Cerebellar nuclear complex (tissue), 1 donor: ENCODE measurements at places on chromosomes 12 and 14.

DNA sequence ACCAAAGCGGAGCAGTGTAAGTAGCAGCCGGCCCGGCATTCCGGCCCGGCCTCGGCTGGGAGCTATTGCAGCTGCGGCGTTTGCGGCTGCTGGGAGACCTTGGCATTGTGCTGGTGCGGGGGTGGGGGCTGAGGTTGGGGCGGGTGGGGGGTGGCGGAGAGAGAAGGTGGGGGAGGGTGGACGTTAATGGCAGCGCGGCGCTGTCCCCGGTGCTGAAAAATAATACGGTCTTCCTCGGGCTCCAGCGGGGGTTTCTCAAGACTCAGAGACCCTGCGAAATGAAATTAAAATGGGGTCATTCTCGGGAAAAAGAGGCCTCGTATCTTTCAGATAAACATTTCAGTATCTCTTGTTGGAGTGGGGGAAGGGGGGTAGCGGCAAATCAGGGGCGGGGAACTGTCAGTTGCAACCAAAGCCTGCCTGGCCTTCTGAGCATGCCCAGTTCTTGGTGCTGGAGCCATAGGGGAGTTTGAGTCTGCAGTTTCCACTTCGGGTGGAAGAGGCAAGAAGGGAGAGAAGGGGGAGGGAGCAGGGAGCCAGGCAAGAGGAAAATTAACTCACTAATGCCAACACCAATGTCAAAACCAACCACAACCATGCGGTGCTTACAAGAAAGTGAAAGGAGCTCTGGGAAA is 414 bp downstream of the UNC79 start:
- DNase-seq, result peak; percentile 21

DNA sequence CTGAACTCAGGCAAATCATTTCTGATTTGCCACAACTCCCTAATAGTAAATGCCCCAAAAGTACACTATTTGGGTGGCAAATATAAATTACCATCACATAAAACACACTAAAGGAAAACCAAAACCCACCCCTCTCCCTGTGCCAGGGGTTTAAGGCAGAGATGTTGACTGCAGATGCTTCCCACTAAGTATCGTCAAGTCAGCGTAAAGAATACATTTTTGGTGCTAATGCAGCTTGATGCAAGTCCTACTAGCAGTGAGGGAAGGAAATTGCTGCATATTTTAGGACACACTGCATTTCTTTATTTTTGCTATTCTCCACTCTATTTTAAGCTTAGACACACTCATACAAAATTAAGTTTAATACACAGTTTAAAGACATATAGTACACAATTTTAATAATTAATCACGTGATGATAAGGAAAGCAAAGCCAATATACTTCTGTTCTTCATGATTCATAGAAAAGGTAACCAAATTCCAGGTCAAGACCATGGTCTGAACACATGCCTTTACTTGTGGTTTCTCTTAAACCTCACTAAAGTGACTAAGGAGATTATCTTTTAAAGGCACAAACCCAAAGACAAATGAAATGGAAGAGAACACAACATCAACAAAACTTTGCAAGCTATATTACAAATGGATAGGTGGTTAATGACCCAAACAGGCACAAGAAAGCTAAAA is 162.2 kb downstream of the STXBP6 start:
- no peak for DNase-seq

DNA sequence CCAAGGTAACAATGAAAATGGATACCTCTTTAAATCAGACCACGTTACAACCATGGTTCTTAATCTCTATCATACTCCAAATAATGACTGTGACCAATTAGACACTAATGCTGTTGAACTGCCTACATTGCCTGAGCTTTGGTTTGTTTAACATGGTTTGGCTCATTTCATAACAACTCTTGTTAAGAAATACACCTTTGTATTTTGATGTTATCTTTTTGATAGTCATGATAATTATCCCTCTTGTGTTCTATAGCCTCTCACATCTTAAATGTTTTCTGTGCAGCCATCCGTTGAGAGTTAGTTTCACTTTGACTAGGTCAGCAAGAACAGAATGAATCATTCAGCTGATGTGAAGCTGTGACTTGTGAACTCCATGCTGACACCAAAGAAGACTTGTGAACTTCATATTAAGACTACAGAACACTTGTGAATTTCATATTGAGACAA is 75.5 kb upstream of the RERGL start:
- no peak for DNase-seq

- no peak for DNase-seq
Measured at GRCh38 chr14:94377866-94378470, 10.4 kb downstream of the SERPINA1 start.

- no peak for DNase-seq
Measured at GRCh38 chr14:91329486-91330014, 85.0 kb upstream of the GPR68 start.

DNA sequence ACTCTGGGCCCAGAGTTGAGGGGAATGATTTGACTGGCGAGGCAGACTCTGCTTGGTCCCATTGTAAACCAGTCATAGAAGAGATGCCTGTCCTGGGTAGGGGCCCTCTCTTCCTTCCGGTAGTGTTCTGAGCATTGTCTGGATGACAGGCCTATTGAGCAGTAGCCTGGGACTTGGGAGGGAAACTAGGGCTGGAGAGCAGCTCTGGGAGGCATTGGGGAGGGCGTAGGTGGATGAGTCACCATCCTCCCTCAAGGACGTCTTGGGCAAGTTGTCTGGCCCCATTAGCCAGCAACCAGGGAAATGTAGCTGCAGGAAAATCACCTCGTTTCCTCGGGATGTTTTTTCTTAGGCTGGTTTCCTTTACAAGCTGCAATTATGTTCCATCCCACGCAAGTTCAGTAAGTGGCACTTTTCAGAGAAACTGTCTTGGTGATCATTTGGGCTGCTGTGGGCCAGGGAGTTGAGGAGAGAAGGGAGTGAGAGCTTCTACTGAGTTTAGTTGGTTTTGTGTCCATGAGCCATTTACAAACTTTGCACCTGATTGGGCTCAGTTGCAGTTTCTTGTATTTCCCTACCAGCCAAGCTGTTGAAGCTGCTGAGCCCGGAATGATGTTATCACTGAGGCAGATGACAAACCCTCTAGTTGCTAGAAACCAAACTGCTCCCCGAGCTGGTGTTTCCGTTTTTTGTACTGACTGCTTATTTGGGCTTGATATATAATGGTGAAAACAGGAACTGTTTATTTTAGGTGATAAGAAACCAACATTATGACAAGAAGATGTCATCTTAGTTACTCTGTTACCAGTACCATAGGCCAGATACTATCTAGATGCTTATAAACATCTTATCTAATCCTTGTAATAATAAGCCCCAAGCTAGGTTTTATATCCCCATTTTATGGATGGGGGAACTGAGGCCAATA is 147.6 kb downstream of the CHST11 start:
- DNase-seq, result no peak

DNA sequence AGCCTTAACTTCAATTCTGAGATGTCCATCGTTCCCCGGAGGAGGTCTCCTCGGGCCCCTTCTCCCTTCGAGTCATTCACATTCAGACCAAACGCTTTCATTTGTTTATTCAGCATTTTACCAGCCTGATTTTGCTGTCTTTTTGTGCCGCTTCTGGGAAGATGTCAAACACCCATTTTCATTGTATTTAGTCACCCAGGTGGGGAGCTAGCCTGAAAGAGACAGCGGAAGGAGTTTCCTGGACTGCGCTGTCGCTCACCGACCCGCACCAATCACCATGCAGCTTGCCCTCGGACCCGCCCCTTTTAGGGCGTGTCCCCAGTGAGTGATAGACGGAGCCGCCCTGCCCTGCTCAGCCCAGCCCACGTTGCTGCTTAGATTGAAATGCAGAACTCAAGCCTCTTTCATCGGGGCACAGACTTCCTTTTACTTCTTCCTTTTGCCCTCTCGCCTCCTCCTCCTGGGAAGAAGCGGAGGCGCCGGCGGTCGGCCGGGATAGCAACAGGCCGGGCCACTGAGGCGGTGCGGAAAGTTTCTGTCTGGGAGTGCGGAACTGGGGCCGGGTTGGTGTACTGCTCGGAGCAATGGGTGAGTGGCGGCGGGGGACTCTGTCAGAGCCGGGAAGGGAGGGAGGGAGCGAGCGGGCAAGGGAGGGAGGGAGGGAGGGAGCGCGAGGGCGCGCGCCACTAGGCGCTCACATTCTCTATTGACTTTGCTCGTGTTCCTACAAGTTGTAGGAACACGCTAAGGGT is at the start of gene PAX9:
PAX9 (plus strand) TSS at position 355 of the 752 bp plus-strand sequence; CDS start at position 585, 230 bp downstream.
- DNase-seq, result no peak

GRCh38 chr14:99067927-99068326 is 204.1 kb downstream of the BCL11B start:
- DNase-seq, result no peak

DNA sequence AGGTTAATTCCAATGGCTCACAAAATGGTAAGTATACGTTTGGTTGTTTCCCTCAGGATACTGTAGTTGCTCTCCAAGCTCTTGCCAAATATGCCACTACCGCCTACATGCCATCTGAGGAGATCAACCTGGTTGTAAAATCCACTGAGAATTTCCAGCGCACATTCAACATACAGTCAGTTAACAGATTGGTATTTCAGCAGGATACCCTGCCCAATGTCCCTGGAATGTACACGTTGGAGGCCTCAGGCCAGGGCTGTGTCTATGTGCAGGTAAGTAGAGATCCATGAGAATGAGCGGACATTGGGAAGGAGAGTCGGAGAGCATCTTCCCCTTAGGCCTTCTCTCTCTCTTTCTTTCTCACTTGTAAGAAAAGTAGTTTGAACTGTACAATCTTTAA is 45.4 kb downstream of the A2ML1 start:
- DNase-seq, result no peak

DNA sequence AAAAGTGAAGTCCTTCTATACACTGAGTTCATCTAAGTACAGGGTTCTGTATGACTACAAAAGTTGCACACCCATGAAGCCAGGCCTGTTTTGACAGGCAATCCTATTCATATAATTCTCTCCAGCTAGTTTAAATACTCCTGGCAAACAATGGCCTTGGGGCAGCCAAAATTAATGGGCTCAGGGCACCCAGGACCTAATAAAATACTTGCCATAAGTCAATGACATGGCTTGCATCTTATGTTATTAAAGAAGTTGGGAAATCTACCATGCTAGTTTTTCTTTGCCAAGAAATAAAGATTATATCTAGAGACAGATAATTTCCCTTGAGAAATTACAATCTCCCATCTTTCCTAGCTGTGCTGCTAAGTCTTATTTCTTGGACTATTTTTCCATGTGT is 11.1 kb upstream of the TMTC1 start:
- no peak for DNase-seq

DNA sequence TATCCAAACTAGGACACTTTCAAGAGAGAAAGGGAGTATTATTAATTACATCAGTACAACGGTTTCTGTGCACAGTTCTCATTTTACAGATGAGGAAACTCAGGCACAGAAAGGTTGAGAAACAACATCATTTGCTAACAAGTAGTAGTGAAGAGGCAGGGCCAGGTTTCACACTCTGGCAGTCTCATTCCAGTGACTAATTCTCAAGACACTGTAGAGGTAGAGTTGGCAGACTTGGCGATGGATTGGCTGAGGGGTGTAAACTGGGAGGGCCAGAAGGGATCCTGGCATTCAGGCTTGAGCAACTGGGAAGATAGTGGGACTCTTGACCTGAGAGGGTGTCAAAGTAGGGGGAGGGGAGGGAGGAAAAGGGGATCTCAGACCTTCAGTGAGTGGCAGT is 73.8 kb upstream of the BDKRB2 start:
- DNase-seq, result no peak

DNA sequence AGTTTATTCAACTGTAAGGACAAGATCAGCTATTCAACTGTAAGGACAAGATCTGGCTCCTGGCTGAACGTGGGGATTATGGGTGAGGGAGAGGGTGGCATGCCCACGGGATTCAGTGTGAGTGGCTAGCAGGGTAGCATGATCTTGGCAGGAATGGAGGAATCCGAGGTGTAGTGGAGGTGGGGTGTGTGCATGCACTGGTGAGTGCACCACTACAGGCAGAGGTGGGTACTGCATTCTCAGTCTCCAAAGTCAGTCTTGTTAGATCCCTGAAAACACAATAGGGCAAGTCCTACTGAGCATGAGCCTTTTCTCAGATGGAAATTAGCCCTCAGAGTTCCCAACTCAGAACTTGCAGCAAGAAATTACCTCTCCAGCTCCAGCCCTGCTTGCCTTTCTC is 32.2 kb upstream of the DCD start:
- no peak for DNase-seq

DNA sequence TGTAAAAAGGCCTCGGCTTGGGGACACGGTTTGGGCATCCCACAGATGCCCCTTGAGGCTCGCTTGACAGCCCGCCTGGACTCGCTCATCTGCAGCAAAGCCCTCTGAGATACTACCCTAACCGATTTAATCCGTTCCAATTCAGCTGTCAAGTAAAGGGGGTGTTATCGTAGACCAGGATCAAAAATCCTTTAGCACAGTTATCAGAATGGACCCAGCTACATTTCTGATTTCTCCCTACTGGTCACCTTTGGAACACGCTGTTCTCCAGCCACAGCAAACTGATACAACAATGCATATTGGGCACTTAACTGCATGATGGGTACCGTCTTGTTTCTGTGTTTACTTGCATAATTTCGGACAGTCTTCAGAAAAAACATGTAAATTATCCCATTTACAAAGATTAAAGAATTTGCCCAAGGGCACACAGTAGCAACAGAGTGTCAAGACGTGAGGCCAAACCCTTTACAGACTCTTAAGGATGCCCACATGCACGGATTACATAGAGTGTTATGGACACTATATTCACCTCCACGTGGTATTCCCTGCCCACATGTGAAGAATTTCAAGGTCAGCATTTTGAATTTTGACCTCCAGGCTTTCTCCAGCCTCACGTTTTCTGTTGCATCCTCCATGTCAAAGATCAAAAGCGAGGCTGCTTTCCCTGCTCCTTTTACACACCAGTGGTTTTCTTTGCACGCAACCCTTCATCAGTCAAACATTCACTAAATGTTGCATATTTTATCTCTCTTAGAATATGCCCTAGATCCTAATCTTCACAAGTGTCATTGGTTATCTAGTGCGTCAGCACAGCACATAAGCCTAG is 3.2 kb upstream of the DUSP6 start:
- no peak for DNase-seq

GRCh38 chr14:55450987-55451386 is 10.6 kb upstream of the TBPL2 start:
- no peak for DNase-seq

DNA sequence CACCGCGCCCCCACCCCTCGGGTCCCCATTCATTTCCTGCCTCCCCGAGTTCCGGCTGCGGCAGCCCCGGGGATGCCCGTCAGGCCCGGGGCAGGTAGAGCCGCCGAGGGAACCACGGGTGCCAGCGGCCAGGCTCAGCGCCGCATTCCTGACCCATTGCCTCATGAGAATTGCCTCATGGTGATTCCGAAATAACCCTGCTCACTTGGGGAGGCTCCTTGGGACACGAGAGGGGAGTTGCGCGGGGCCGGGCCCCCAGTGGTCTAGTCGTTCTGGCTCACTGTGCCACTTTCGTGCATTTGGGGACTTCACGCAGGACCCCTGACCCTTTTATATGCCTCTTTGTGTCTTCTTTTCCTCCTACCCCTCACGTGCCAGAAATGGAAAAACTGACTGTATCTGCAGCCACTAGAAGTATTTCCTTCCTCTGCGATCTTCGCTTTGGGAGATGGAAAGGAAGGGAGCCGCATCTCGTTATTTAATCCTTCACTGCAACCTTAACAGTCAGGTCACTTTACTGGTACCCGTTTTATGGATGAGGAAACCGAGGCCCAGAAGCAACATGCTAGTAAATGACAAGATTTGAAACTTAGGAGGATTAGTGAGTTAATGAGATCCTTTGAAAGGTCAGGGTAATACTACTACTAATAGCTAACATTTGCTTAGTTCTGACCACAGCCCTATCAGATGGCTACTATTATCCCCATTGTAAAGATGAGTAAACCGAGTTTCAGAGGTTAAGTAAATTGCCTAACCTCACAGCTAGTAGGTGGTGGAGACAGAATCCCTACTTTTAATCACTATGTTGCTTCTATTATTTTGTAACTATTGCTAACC is 768 bp downstream of the PTPN11 start:
- no peak for DNase-seq

GRCh38 chr12:6407236-6407954 is 23.4 kb downstream of the LTBR start:
- DNase-seq, result no peak
